ENCODE measurements at places on chromosomes 2 and 18. TPM values are rescaled to one million over a fixed set of nuclear protein-coding genes. Genes with fewer than 3 reads are reported as not detected.

Gene KCNJ3
- not detected for total RNA-seq

Gene ASAP2
- 44.6 TPM for total RNA-seq

Gene FOXI3
- total RNA-seq, result not detected

Gene IL1B
- 0.36 TPM for total RNA-seq

Gene DNAJC5G
- not detected for total RNA-seq

Gene TUBA3E
- total RNA-seq, result not detected

Gene IL1A
- not detected for total RNA-seq

Gene ZNF804A
- total RNA-seq, result 0.12 TPM

Gene ACVR1C
- 6.2 TPM for total RNA-seq
